KBM-7 (cell line): ENCODE measurements at places on chromosomes 7 and 10.

DNA sequence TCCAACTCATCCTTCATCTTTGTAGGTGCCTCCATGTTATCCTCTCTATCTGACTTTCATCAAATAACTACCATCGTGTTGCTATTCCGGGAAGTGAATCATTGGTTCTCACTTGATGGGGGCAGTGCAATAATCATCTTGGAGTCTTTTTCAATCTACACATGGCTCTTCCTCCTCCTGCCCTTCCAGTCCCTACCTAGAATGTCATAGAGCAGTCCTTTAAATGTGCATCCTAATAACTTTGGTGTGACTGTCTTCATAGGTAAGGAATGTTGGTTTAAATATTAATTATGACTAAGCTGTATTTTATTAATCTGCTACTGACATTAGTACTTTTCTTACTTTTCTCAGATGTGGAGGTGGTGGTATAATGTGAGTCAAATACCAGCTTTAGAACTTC lies 8.4 kb upstream of the CDK14 start:
- no peak for DNase-seq

DNA sequence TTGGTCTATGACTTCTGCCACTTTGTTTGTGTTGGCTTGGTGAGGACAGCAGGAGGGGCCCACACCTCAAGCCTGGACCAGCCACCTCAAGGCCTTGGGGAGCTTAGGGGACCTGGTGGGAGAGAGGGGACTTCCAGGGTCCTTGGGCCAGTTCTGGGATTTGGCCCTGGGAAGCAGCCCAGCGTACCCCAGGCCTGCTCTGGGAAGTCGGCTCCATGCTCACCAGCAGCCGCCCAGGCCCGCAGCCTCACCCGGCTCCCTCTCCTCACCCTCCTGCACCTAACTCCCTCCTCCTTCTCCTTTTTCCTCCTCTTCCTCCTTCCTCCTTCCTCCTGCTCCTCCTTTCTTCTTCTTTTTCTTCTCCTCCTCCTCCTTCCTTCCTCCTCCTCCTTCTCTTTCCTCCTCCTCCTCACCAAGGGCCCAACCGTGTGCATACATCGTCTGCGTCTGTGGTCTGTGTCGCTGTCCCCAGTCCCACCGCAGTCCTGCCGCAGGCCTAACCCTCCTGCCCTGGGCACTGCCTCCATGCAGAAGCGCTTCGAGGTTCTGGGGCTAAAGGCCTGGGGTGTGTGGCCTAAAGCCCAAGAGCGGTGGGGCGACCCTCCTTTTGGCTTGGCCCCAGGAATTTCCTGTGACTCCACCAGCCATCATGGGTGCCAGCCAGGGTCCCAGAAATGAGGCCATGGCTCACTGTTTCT lies 5.3 kb downstream of the EN2 start:
- DNase-seq, result no peak

- DNase-seq, result no peak
Observed at GRCh38 chr10:71068861-71069271, 143.5 kb upstream of the UNC5B start.

DNA sequence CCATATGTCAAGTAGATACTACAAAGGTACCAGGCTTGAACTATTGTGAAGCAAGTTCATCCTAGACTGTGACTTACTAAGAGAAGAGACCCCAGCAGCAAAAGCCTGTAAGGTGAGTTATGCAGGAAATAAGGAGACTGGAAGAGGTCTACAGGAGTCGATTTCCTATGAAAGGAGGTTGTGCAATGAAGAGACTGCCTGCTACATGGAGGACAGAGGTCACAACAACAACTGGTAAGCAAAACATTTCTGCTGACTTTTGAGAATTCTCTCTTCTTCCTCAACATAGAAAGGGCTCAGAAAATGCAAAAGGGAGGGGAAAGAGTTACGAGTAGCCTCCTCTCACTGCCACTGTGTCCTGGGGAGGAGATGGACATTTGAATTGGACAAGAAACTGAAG lies 42.4 kb downstream of the PDK4 start:
- DNase-seq, result no peak

DNA sequence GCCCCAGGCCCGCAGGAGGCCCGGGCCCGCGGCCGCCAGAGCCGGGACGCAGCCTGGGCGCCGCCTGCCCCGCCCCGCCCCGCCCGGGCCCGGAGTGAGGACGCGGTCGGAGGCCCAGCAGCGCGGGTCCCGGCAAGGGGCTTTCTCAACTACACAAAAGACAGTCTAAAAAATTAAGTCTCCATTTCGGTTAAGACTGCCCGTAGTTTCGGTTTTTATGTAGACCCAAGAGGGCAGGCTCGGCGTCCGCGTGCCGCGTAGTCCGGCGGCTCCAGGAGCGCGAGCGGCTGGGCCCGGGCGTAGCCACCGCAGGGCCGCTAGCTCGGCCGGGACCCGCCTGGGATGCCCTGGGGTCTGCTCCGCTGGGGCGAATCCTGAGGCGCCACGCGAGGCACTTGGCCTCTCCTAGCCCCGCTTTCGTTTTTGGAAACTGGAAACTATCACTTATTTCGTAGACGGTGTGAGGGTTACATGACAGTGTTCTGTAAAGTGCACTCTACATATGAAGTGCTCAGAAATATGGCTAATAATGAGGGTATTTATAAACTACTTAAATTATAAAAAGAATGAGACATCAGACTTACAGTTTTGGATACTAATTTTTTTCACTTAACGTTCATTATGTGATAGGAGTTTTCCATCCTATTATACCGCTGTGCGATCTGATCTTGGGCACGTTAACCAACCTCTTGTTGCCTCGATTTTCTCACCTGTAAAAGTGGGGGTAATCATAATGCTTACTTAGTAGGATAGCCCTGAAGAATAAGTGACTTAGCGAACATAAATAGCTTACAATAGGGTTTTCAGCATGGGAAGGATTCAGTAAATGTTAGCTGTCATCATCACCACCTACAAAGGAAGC lies 573 bp downstream of the BLVRA start:
- DNase-seq, result peak; percentile 48

GRCh38 chr7:108226816-108227299 lies 96.7 kb upstream of the LAMB4 start:
- DNase-seq, result no peak

- DNase-seq, result no peak
Observed at GRCh38 chr7:14836006-14836405, 66.5 kb downstream of the DGKB start.

DNA sequence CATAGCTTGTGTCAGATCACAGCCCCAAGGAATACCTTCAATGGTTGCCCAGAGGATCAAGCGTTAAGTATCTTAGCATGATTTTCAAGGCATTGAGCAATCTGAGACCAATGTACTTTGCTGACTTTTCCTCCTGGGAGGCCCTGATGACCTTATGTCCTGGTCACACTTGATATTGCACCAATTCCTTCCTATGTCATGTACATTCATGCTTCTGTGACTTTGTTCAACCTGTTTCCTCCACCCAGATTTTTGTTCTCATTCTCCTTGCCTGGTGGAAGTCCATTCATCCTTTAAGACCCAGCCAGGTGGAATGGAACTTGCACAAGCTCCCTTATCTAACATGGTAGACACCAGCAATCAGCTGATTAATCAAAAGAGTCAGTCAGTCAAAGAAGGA lies 160.8 kb downstream of the PFKFB3 start:
- DNase-seq, result no peak

DNA sequence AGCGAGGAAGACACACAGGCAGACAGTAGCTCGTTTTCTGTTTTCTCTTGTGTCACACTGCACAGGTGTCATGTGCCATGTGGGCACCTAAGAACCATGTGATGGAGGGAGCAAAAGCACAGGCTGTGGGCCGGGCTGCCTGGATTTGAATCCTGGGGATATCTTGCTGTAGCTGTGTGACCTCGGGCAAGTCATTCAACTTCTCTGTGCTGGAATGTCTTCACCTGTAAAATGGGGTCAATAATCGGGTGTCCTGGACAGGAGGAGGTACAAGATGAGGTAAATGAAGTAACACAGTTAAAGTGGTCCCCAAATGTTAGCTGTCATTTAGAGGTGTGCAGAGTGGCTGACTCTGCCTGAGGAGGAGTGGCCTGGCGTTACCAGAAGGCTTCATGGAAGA lies 246.9 kb downstream of the RPS24 start:
- no peak for DNase-seq

DNA sequence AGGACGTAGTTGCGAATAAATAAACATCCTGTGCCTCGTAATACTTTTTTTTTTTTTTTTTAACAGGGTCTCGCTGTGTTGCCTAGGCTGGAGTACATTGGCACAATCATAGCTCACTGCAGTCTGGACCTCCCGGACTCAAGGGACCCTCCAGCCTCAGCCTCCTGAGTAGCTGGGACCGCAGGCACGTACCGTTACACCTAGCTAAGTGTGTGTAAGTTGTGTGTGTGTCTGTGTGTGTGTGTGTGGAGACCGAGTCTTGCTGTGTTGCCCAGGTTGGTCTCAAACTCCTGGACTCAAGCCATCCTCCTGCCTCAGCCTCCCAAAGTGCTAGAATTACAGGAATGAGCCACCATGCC lies 573 bp upstream of the PON2 start:
- DNase-seq, result no peak

- DNase-seq, result no peak
Observed at GRCh38 chr7:24042028-24042427, 242.0 kb upstream of the NPY start.

DNA sequence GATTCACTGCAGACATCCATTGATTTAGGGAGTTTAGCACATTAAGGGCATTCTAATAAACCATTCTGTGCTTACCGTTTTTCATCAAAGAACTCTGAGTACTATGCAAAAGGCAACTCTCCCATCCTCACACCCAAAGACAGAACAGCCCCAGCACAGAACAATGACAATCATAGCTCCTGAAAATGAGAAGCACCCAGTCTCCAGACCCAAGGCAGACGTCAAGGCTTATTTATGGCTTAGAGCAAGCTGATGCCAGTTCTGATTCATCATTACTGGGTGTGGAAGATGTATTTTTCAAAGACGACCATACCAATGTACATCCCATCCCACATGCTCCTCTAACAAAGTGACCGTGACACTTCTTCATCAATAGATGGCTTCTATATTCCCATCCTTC lies 67.6 kb downstream of the OSBPL3 start:
- no peak for DNase-seq

- DNase-seq, result peak; percentile 75
Observed at GRCh38 chr10:102433619-102434046, 1.3 kb upstream of the CUEDC2 start.

GRCh38 chr10:110644598-110645462 lies 694 bp downstream of the RBM20 start:
- DNase-seq, result no peak

- DNase-seq, result no peak
Observed at GRCh38 chr7:101790566-101791293, 26.7 kb upstream of the CUX1 start.

- DNase-seq, result no peak
Observed at GRCh38 chr7:74455928-74456327, 2.2 kb downstream of the GTF2IRD1 start.

- DNase-seq, result no peak
Observed at GRCh38 chr7:24734306-24734705, 23.0 kb downstream of the GSDME start.

GRCh38 chr7:28638914-28639313 lies 226.6 kb downstream of the CREB5 start:
- DNase-seq, result no peak

- no peak for DNase-seq
Observed at GRCh38 chr10:43299579-43299978, 32.7 kb upstream of the RASGEF1A start.

GRCh38 chr10:130396044-130396443 lies 259.9 kb downstream of the GLRX3 start:
- no peak for DNase-seq

DNA sequence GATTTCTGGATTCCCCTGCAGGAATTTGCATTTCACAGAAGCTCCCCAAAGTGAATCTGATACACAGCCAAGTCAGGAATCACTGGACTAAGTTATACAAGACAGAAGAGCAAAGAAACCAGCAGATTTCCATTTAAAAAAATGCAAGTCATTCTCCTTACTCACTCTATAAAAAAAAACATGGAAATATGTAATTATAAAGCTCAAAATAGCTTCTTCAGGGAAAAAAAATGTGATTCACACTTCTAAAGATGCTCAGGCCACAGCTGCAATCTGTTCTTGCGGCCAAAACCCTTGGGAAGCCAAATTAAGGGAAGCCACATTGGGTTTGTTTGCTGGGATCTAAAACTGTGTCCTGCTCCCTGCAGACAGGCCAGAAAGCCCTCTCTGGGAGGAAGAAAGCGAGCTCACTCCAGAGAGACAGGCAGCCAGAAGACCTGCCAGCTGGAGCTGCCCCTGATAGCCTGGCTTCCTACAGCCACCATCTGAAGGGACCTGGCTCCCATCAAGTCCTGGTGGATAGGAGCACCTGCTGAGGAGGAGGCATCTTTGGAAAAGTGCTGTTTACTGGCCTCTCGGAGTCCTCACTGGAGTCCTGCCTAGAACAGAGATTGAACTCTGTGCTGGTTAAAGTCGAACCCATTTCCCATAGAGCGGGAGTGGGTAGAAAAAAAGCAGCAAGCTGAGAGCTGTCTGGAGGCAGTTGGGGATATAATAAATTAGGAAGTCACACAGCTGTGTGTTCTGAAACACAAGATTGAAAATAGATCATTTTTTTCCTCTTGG lies 359.2 kb upstream of the AOAH start:
- no peak for DNase-seq

DNA sequence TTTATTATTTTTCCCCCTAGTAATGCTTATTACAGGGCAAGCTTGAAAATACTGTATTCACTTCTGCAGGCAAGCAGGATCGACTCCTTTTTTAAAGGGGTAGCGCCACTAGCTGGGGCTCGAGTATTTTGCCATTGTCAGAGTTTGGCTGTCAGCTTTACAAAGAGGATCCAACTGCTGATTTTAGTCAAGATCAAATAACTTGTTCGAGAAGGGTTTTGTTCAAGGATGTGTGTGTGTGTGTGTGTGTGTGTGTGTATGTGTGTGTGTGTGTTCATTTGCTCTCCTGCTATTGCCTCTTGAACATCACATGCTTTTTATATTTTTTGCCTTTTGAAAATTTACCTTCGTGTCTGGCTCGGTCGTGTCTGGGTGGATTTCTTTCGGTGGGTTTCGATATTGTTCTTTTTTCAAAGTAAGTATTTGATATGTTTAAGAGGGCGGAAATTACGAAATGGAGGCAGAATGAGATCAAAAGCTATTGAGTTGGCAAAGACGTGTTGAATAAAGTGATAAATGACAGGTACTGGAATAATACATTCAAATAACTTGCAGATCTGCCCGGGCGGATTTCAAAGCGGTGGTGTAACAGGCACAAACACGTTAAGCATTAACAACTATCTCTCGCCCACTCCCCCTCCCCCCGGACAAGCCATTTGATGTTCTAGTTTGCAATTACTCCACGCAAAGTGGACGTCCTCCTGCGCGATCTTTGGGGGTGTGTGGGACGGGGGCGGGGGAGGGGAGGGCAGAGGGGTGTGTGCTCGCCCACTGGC lies 1.1 kb downstream of the ARID5B start:
- DNase-seq, result peak; percentile 82

GRCh38 chr7:11746591-11746990 lies 85.4 kb downstream of the THSD7A start:
- DNase-seq, result no peak
